ENCODE measurements at places on chromosomes 7 and 10.

GRCh38 chr7:145169908-145170307 is 334.1 kb upstream of the TPK1 start:
- DNase-seq: no peak

GRCh38 chr10:86443069-86443468 is 76.5 kb upstream of the GRID1 start:
- no peak for DNase-seq

GRCh38 chr10:82289945-82290344 is 415.0 kb downstream of the NRG3 start:
- DNase-seq: no peak

DNA sequence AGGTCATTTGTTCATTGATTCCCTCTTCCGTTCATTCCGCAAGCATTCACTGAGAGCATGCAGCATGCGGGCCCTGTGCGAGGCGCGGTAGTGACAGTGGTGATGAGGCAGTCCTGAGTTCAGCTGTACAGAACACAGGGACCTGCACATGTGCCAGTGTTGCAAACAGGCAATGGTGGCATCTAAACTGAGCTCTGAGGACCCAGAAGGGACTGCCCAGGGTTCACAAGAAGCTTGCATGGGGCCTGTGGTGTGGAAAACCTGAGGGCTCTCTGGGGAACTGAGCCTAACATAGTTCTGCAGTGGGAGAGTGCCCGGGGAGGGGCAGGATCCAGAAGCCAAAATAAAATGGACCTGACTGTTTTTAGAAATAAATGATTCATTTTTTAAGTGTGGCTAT is 13.2 kb downstream of the ZNF488 start:
- no peak for DNase-seq

DNA sequence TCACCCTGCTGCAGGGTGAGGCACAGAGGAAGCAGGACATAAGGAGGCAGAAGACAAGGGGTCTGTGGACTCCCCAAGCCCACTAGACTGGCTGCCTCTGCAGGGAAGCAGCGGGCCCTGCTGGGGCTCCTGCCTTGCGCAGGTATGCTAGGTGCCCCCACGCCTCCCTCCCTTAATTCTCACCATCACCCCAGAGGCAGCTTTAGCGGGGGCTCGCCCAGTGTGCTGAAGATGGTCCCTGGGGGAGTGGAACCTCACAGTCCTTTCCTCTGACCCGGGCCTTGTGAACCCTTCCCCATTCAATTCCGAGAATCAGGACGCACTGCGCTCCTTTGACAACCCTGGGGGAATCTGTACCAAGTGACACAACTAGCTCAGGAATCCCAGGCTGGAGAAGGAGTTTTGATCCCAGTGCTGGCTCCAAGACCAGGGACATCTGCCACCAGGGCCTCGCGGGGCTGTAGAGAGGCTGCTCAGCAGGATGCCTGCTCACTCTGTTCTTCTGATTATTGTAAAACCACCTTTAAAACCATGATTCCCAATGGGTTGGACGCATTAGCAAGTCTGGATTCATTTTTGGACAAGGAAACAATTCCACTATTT is 468.4 kb downstream of the TCERG1L start:
- DNase-seq: no peak

DNA sequence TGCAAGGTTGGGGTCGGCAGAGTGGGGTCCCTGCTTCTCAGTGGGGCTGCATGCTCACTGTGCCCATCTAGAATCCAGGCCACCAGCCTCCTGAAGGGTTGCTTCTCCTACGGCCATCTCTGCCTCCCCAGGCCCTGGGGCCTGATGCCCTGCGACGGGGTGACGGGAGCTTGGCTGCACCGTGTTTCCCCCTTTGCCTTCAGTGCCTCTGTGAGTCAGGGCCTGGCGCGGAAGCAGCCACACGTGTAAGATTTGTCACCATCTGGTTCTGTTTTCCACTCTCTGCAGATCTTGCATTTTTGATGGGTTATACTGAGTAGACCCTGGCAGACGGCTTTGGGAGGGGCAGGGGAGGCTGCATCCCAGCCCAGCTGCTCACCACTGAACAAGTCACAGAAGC is 7.2 kb downstream of the ADAMTS14 start:
- no peak for DNase-seq

DNA sequence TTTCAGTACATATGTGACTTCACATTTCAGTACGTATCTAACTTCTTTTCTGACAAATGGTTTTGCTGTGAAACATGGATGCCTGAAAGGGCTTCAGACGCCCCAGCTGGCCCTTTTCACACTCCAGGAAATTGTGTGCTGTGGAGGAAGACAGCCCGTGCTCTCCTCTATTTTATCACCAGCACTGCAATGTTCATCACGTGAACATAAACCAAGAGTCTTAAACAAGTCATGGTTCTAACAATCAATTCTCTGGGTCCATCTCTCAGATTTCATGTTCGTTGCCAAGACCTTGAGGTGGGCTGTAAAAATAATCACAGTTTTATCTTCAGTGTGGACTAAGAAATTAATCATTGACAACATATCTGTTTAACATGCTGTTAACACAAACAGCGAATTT is 141.2 kb downstream of the WDR37 start:
- no peak for DNase-seq

DNA sequence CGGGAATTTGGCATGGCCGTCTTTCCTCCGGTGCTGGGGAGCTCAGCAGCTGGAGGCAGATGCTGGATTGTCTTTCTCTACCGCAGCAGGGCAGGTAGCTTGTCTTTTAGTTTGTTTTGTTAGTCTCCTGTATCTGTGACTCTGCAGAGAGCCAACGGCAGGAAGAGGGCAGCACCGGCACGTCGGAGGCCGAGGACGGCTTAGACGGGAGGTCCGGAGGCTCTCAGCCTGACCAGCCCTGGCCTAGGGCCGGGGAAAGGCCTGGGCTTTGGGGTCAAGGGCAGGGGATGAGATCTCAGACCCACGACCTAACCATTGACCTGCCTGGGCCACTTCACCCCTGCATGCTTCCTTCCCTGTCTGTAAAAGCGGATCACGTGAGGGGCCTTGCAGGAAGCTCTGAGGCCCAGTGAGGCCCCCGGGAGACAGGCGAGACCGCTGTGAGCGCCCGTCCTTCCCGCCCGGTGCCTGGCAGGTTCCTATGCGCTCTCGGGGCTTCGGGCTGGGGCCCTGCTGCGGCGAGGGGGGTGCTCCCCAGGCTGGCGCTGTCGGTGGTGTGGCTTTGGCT is 72.7 kb downstream of the LHPP start:
- no peak for DNase-seq

GRCh38 chr10:20254078-20254477 is 437.8 kb downstream of the PLXDC2 start:
- DNase-seq: no peak

DNA sequence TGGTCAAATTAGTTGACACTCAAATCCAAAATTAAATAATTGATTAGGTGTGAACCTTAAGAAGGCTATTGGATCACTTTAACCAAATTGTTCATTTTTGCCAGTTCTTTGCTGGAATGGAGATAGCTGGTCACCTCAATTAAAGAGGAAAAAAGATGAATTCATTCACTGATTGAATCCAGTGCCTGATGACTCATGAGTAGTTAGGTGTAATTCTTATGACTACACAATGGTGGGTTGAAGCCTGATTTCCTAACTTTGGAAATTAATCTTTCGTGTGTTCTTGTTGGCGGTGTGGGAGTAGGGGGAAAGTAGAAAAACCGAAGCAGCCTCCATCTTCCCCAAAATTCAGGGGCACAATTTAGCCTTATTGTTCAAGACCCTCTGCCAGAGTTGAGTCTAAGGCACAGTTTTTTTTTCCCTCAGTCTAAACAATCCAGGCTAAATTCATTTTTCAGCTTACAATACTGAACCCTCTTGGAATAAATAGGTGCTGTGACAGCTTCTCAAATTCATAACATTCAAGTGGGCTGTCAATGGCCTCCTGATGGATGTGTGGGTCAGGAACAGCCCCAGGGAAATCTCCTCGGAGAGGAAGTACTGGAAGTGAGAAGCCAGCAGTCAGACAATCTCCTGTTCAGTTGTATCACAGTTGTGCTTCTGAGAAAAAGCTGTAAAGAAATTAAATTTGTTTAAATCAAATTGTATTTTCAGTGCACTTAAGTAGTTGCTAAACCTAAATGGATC is 356.6 kb downstream of the BBS9 start:
- DNase-seq: no peak

DNA sequence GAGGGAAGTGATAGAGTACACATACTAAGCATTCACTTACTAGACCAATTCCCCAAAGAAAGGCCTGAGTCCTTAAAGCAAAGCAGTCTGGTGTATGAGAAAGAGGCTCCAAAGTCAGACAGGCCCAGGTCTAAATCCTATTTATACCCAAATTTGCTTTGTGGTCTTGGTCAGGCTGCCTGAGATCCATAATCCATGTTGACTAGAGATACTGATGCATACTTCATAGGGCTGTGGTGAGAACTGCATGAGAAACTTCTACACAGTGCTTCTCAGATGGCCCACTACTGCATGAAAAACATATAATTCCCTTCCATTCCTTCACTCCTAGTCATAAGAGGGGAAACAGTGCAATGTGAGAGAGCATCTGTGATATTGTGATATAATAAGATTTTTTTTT is 81.6 kb upstream of the SP4 start:
- no peak for DNase-seq

All from stimulated activated CD4-positive, alpha-beta T cell treated with anti-CD3 and anti-CD28 coated beads, Interleukin-1b, Interleukin-23, amount 100 ng/mL, for 48 hours (primary cell).